ENCODE measurements at places on chromosomes 2 and 18.

DNA sequence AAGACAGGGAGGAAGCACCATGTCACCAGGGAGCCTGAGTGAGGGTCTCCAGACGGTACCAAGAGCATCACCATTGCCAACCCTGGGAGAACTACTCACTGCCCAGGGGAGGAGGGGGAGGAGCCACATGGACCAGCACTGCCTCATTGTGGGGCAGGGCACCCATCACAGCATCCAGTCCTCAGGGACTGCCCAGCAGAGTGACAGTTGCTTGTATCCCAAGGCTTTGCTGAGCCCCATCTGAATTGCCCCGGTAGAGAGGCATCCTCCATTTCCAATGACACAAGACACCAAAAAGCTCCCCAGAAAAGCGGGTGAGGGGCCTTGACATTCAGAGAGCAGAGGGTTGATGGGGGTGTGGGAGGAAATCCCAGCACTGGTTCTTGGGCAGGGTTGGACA lies 6.8 kb upstream of the CIB4 start:
- no peak for DNase-seq

DNA sequence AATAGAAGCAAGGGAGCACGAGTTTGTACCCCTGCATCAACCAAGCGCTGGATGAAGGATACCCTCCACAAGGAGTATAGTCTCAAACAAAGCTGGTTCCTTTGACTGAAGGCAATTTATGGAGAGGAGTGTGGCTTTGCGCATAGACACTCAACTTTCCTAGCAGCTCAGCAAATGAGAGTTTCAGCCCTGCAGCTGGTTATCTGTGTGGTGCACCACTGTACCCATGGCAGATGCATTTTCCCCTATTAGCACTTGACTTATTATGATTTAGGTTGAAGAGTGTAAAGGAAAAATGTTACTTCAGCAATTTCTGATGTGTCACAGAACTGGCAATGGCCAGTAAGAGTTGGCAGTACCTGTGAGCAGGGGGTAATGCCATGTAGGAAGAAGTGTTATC lies 440.1 kb upstream of the LINC00305 start:
- DNase-seq: no peak

GRCh38 chr2:980176-980575 lies 29.5 kb downstream of the SNTG2 start:
- DNase-seq: no peak

DNA sequence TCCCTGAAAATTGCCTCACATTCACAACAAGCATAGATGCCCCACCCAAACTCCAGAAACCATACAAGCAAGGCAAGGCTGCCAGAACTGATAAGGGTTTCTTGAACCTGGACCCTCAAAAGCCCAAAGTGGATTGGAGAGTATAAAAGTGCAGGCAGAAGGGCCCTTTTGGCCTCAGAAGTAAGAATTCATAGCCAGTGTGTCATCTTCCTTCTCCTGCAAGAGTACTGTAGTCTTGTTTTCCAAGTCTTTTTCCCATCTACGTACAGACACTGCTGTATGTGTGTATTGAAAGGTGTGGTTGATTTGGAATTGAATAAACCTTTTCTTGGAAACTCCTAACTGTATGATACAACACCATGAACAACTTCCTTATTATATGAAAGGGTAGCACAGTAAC lies 46.8 kb downstream of the ZC3H15 start:
- no peak for DNase-seq

DNA sequence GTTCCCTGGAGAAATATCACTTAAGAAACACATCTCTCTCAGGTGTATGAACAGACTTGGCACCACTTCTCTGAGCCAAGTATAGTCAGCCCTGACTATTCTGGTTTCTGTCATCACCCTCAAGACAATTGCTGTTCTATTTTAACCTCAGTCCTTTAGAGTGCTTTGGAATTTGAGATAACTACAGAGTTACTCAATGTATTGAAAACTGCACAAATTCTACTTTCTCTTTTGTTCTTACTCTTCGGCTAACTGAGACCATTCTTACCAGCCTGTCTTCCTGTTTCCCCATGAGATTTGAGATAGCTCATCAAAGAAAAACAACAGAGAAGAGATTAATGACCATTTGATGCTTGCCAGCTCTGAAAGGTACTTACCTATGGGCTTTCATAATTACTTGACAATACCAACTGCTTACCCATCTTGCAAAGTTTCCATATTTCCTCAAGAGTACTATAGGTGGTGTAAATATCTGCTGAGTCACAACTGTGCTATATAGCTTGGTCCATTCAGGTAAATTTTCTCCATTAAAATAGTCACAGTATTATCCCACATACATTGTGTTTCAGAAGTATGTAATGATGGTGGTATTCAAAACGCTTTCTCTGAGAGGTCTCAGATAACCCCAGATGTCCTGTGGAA lies 467.5 kb upstream of the CHST9 start:
- DNase-seq: no peak

- DNase-seq: no peak
Observed at GRCh38 chr2:191486584-191487320, 191.2 kb upstream of the NABP1 start.

GRCh38 chr2:218186355-218186766 lies 19.6 kb upstream of the CXCR1 start:
- DNase-seq: peak; percentile 28

GRCh38 chr18:79938196-79938595 lies 13.3 kb downstream of the SLC66A2 start:
- no peak for DNase-seq

DNA sequence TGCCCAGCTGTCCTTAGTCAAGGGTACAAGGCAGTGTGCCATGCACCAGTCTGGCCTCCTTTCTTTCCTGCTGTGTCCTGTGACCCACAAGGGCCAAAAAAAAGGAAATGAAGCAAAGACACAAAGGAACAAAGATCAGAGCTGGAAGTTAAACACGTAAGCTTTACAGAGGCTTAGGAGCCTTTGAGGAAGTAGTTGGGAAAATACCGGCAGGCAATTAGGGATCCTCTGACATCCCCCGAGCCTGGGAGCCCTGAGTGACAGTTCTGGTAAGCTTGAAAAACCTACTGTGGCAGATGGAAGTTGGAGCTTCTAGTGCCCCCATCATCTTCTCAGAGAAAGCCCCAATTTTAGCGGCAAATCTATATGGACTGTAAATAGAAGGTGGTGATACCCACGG lies 78.5 kb downstream of the SPRED2 start:
- DNase-seq: no peak

- no peak for DNase-seq
Observed at GRCh38 chr2:96340493-96341414, 5.2 kb downstream of the NCAPH start.

DNA sequence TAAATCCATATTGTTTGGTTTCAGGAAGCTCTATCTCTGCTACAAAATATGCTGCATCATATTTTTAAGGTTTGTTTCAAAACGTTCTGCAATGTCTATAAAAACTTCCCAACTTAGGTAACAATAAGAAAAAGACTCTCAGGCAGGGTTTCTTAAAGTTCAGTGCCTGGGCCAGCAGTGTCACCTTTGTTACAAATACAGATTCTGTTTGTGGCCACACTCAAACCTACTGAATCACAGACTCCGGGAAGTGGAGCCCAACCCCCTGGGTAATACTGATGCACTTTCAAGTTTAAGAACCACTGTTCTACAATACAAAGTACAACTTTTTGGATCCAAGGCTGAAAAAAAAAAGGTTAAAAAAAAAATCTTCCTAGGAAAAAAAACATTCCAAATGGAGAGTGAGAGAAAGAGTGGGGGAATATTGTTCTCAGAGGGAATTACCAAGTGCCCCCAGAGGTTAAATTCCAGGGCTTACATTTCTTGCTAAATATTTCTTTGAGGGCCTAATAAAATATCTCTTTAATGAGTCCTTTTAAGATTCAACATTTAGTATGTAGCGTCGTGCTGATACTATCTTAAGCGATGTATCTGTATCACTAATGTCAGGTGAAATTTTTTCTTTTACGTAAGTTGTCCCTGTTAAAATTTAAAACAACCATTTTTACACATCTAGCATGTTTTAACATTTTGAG lies 476.7 kb downstream of the TXNL1 start:
- DNase-seq: no peak

DNA sequence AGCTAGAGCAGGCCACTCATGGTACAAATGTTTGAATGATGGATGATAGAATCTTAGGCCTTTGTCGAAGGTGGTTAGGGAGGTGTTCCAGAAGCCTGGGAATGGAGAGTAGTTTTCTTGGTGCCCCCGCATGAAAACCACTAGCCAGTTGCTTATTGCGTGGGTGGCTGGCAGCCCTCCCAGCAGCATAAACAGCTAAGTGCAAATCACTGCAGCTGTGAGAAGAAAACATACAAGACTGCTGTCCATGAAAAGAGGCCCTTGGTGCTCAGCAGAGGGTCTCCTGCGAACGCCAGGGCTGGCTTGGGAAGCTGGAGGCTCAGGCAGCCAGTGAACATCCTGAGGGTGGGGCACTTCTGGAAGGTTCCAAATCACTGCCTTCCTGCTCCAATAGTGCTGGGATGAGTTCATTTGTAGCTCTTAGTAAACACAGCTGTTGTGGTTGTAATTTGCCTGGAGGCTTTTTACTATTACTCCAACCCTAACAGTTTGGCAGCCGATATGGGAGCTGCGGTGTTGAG lies 118.8 kb downstream of the MGAT5 start:
- DNase-seq: peak; percentile 37

DNA sequence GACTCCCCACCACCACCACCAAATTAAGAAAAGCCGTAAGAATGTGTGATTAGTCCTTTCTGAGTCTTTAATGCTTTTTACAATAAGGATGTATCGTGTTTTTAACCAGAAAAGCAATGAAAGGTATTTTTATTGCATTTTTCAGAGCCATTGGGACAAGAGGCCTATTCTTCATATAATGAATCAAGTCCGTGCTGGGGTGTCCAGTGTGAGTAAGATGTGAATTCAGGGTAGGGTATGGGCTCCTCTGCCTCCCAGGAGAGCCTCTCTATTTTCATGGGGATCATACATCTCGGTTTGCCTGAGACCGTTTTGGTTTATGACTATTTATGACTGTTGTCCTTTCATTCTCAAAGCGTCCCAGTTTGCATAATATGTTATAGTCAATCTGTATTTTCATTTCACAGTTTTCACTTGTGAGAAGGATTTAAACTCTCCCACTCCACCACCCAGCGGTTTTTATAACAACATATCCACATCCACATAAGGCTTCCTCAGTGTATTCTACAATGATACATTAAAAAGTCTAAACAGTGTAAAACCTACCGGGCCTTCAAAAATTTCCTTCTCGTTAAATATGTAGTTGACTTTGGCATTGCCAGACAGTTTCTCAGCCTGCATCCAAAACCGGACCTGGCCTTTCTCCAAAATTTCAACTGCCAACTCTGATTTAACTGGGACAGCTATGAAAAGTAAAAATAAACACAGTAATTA lies 80.8 kb upstream of the LPIN2 start:
- peak; percentile 27 for DNase-seq

DNA sequence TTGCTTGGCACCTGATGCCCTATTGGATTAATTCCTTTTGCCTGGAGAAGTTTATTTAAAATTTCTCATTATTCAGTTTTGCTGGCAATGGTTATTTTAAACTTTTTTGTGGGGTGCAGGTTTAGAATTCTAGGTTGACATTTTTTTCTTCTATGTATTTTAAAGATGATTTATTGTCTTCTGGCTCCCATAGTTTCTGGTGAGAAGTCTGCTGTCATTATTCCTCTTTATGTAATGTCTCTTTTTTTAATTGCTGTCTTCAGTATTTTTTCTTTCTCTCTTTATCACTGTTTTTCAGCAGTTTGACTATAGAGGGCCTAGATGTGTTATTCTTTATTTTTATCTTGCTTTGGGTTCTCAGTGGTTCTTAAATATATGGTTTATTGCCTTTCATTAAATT lies 182.2 kb upstream of the STON1 start:
- DNase-seq: no peak

DNA sequence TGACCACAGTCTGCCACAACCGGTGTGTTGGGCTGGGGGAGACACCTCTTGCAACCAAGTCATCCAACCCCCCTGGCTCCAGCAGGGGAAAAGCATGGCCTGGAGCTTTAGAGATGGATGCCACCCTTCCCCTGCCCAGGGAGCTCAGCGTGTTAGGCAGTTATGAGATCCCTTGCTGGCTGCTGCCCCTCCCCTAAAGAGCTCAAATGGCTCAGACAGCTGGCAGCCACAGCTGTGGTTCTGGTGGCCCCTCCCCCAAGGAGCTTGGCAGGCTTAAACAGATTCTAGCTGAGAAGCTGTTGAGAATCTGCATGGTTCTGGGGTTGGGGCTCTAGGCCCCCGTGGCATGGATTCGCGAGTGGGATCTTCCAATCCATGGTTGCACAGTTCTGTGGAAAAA lies 64.7 kb downstream of the TEX51 start:
- no peak for DNase-seq

- no peak for DNase-seq
Observed at GRCh38 chr2:176129813-176130146, 275 bp downstream of the HOXD8 start.

- DNase-seq: no peak
Observed at GRCh38 chr2:223856584-223856983, 19.2 kb upstream of the AP1S3 start.

GRCh38 chr2:68828887-68829708 lies 42.1 kb downstream of the BMP10 start:
- peak; percentile 89 for DNase-seq

DNA sequence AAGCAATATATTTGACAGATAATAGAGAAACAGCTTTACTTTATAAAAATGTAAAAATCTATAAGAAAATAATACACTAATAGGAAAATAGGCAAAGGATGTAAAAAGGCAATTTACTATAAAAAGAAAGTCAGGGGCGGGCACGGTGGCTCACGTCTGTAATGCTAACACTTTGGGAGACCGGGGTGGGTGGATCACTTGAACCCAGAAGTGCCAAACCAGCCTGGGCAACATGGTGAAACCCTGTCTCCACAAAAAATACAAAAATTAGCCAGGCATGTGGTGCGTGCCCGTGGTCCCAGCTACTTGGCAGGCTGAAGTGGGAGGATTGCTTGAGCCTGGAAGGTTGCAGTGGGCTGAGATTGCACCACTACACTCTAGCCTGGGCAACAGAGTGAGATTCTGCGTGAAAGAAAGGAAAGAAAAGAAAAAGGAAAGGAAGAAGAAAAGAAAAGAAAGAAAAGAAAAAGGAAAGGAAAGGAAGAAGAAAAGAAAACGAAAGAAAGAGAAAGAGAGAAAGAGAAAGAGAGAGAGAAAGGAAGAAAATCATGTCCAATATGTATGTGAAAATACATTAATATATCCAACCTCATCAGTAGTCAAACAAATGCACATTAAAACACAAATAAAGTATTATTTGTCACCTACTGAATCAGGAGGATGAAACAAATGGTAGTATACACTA lies 65.1 kb downstream of the ADD2 start:
- no peak for DNase-seq

GRCh38 chr2:203532957-203533658 lies 2.0 kb downstream of the RAPH1 start:
- DNase-seq: peak; percentile 1

GRCh38 chr2:197453914-197454398 lies 604 bp downstream of the COQ10B start:
- DNase-seq: no peak

All from amygdala (tissue), 56 donors.